ENCODE measurements at places on chromosomes 7 and 10.

GRCh38 chr10:122894261-122894944, 15.0 kb upstream of the FAM24B start:
- no peak for DNase-seq

GRCh38 chr7:150982351-150982750, 4.2 kb upstream of the KCNH2 start:
- DNase-seq: no peak

- DNase-seq: peak; percentile 84
These were observed 108.7 kb downstream of the DIP2C start for GRCh38 chr10:580778-581177.

DNA sequence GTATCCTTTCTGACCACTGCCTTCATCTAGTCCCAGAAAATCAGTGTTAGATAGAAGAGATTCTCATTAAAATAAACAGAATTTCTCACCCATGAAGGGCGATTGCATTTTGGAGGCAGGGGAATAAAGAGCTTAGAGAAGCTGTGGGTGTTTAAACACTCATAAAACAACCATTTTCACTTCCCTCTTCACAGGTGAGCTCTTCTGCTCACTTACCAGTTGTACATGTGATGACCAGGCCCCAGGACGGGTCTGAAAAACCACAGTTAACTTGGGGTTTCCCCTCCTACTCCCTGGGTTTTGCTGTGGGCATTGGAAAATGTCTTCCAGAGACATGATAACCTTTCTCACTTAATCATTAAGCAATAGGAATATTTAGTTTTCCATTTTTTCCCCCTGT, 411.6 kb upstream of the DPP6 start:
- no peak for DNase-seq

DNA sequence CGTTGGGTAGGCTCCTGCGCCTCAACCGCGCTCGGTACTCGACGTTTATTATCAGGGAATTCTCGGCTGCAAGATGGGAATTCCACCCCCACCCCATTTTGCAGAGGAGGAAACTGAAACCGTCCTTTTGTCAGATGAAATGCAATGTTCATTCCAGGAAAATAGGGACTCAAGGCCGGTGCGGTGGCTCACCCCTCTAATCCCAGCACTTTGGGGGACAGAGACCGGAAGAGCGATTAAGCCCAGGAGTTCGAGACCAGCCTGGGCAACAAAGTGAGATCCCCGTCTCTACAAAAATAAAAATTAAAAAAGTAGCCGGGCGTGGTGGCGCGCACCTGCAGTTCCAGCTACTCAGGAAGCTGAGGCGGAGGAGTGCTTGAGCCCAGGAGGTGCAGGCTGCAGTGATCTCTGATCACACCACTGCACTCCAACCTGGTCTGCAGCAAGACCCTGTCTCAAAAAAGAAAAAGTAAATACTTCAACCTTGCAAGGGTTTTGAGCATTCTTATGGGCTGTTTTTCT, 720 bp upstream of the RFC2 start:
- no peak for DNase-seq

DNA sequence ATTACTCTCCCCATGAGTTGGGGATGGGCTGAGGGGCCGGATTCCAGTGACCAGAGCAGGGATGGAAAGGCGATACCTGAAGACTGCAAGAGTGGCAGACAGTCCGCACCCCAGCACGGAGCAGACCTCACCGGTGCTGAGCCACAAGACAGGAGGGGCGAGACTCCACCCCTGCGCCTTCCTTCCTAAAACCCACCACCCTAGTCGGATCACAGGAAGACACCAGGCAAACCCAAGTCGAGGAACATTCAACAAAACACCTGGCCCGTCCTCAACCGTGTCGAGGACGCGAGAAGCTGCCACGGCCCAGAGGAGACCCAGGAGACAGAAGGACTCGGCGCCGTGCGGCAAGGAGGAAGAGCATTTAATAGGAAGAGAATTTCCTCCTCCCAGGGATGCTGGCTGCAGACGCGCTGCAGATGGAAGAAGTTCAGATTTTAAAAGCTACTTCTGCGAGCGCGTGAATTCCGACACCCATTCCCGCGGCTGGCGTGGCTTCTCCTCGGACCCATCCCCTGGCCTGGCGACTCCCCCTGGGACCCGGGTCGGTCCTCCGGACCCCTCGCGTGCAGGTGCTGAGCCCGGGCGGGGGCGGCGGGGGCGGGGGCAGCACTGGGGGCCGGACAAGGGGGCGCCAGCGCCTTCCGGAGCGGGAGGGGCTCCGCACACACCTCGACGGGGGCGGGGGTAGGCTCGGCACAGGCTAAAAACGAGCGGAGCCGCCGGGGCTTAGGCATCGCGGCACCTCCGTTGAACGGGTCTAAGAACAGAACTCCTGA, 563 bp upstream of the UTF1 start:
- no peak for DNase-seq

DNA sequence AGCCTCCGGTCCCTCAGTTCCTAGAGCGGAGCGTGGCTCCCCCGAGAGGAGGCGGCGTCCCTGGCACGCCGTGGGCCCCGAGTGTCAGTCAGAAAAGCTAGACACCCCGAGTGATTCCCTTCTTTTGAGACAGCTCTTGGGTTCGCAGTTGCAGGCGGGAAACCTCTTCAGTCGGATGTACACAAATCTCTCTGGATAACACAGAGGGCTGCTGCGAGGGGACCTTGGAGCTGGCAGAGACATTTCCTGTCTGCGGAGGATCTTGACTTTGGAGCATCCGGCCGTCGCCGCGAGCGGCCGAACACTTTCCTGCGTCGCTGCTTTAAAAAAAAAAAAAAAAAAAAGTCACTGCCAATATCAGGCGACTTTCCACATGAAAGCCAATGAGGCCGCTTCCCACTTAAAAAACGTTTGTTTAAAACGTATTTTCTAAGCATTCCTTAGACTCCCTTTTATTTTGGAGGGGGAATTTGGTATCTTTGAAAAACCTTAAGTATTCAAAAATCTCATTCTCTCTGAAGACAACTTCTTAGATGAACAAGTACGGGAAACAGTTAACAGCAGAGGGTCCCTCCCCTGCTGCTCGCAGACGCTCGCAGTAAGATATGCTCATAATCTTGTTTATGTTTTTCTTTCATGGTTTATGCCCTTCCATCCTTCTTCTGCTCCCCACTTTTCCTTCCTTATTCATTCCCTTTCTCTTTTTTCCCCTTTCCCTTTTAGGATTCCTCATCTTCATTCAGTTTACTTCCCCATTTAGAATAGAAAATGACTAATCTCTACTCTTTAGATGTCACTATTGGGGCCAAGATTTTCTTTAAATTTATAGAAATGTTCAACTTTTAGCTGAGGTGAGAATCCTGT, 10.0 kb downstream of the HHEX start:
- DNase-seq: peak; percentile 35

GRCh38 chr10:9939716-9940115, 1078.0 kb upstream of the CELF2 start:
- no peak for DNase-seq

DNA sequence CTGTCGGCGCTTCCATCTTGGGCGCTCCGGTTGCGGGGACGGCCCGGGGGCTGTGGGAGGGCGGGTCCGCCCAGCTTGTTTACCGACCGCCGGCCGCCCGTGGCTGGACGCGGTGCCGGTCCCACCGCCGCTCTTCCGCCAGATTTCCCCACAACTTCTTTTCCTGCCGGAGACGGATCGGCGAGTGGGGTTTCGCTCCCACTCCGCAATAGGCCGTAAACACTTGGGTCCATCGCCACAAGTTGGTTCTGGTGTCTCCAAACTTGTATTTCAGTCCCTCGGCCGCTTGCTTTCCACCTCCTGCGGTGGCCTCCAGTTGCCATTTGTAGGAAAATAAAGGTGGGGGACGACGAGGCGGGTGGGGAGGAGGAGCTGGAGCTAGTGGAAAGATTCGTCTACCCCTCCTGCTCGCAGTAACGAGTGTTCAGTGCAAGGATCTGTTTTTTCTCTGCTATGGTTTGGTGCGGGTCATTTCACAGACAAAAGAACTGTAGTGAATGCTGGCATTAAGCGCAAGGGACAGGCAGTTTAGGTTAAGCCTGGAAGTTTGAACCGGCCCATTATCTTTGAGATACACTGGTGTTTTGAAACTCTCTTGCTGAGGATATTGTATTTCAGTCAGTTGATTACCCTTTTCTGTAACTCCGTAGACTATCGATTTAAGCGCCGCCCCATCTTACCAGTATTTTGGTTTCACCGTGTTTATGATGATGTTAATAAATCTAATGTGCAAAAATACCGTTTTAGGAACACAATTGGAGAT, 24.3 kb upstream of the ZRANB1 start:
- DNase-seq: peak; percentile 49

DNA sequence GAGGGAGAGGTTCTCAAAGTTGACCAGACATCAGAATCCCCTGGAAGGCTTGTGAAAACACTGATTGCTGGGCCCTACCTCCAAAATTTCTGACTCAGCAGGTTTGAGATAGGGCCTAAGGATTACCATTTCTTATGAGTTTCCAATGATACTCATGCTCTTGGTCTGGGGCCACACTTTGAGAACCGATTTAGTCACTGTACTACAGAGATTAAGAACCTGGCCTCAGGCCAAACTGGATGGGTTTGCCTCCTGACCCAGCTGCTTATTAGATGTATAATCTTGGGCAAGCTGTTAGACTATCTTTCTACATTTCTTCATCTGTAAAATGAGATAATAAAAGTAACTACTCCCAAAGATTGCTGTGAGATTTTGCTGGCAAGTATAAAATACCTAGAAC, 77.1 kb upstream of the SCIN start:
- no peak for DNase-seq

DNA sequence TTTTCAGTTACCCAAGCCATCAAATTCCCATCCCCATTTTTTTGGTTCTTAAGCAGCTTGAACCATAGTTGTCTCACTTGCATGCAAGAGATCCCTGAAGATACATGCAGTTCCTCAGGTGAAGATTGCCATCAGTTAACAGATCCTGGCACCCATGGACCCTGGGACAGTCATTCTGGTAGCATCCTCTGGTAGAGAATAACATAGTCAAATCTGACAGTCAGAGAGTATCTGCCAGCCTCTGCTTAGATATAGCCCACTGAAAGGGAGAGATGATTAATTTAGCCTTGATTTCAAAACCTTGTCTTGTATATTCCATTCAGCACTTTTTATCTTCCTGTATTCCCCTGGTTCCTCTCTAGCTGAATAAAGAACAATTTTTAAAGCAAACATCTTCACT, 280.4 kb downstream of the KCNMA1 start:
- DNase-seq: no peak

DNA sequence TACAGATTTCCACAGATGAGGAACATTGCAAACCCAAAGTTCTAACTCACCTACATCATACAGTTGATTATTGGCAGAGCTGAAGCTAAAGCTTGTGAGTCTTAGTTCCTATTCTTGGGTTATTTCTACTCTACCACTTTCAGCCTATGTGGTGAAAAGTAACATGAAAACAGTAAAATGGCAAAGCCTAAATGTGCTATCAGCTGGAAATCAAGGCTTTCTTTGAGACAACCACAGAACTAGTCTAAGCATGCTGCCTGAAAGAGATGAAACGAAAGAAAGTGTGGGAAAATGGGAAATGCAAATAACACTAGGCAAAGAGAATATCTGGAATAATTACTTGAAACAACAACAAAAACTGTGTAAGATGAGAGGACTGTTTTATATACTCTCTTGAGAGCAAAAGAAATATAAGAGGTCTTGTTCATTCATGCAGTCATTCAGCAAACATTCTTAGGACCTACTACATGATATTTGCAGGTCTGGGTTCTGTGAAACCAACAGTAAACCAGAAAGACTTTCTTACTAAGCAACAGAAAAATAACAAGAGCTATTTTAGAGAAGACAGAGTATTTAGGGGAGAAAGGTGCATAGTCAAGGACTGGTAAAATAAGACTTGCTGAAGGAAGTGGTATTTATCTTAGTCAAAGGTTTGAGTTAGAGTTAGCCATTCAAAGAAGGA, 437.1 kb downstream of the HTR7 start:
- DNase-seq: no peak

DNA sequence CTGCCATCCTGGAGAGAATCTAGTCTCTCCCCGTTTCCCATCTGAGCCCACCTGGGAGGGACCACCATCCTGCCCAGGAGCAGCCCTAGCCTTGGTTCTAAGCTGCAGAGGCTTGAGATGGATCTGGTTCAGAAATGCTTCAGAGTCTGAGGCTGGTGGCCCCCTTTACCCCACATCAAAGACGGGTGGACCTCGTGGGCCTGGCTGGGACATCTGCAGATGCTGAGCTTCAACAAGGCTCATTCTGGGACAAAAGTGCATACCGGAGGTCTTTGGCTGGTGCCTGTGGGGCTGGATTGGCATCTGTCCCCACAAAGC, 4.9 kb upstream of the IRF5 start:
- DNase-seq: no peak

DNA sequence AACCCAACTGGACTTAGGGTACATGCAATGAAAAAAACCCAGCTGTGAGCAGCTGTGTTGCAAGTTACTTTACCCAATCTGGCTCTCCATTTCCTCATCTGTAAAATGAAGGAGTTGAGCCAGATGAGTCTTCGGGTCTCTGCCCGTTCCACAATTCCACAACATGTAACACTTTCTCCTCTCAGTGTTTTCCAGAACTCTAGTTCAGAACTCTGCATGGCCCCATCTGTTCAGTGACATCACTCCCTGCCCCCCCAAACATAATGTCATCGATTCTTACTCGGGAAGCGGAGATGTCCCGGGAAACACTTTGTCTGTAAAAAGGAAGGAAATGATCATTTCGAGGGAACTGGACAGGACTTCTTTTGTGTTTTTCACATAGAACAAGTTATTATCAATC, 2.5 kb downstream of the SH3PXD2A start:
- peak; percentile 82 for DNase-seq

DNA sequence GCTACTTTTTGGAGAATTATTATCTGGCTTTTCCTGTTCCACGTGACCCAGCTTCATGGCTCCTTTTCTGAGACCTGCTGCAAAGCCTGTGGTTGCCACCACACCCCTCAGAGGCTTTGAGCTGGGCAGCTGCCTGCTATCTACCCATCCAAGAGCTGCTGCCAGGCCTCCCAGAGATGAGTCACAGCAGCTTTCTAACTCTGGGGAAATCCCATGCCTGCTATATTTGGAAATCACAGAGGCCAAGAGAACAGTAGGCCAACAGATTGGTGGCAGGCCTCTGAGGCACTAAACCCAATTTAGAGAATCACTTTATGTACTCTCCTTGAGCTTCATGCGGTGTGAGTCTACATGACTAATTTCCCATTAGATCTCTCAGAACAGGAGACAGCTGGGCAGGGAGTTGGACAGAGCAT, 35.2 kb downstream of the SGCE start:
- peak; percentile 91 for DNase-seq

- peak; percentile 93 for DNase-seq
These were observed 284.4 kb downstream of the ZEB1 start for GRCh38 chr10:31603235-31604087.

Data from fibroblast of gingiva (primary cell).